ENCODE measurements at places on chromosomes 4 and X. TPM values are rescaled to one million over a fixed set of nuclear protein-coding genes. Genes with fewer than 3 reads are reported as not detected.

- no peaks in the 10 kb centered on the region for H3K36me3 ChIP-seq
- H3K4me3 ChIP-seq, result no peak overlapping the region
- H3K27me3 ChIP-seq, result peaks cover 6% of the 10 kb centered on the region
- H3K27ac ChIP-seq, result no peak overlapping the region
- H3K4me1 ChIP-seq, result no peaks in the 10 kb centered on the region
These were observed 7.2 kb downstream of the NR0B1 start for GRCh38 chrX:30301963-30302362.

GRCh38 chrX:44871114-44871645, 1.8 kb upstream of the KDM6A start:
- peaks cover 5% of the 10 kb centered on the region for H3K4me1 ChIP-seq
- H3K27ac ChIP-seq, result peak overlapping the region; percentile 40
- peaks cover 7% of the 10 kb centered on the region for H3K36me3 ChIP-seq
- peak overlapping the region; percentile 95 for H3K4me3 ChIP-seq

DACH2 gene
- not detected for total RNA-seq

SLC34A2 gene
- not detected for total RNA-seq

DNA sequence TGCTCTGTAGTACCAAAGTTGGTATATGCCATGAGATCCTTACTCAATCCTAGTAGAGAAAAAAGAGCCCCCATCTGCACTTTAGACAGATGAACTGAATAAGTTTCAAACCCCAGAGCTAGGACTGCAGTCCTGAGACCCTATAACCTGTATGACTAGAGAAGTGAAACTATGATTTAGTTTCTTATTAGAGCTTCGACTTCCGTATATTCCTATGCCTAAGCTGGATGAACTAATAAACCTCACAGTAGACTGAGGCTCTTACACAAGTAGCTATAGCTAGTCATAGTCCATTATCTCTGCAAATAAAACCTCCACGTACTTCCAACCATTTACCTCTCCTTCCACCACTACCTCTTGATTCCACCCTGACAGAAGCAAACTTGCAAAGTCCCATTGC, 6.3 kb upstream of the OTUD4 start:
- H3K4me3 ChIP-seq, result no peak overlapping the region
- no peak overlapping the region for H3K27ac ChIP-seq
- peaks cover 4% of the 10 kb centered on the region for H3K4me1 ChIP-seq
- peaks cover 2% of the 10 kb centered on the region for H3K27me3 ChIP-seq
